ENCODE measurements at places on chromosomes 11 and 22.

DNA sequence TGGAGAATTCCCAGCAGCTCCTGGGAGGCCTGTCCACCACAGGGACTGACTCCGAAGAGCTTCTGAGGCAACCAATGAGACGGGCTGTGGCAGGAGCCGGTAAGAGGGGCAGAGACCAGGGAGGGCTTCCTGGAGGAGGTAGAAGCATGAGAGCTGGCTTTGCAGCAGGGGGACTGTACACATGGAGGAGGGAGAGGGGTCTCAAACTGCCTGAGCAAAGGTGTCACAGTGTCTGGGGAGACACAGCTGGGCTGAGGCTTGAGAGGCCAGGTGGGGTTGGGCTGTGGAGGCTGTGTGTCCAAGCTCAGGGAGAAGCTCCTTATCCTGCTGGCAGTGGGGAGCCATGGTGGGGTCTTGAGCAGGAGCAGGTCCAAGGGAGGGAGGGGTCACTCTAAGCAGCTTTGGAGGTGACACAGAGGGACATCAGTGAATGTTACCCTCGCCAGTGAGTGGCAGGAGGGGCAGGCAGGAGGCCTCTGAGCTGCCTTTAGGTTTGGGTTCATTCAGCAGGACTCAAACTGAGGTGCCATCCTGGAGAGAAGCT is 4.6 kb upstream of the RHOD start:
- no peak for DNase-seq

DNA sequence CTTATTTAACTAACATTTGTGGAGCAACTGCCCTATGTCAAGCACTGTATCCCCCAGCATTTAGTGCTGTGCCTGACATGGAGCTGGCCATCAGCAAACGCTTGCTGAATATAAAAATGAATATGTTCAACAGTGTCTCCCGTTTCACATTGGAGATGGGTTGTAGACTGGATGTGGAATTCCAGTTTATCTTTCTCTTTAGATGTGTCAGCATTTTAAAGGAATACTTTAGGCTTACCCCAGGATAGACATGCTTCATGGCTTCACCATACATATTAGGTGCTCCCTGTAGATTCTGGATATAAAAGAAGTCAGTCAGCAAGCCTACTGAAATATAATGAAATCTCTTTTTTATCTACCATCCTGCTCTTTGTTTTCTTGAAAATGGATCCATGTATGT is 21.3 kb upstream of the TPH1 start:
- DNase-seq = no peak

- no peak for DNase-seq
These were observed 25.6 kb downstream of the NARS2 start for GRCh38 chr11:78548911-78549590.

GRCh38 chr11:116086426-116086825 is 582.2 kb upstream of the CADM1 start:
- DNase-seq = no peak
